Activated CD8-positive, alpha-beta memory T cell treated with anti-CD3 and anti-CD28 coated beads, Interleukin-2, amount 10 ng/mL, durations not matched to agents 7 days and 5 days (primary cell): ENCODE measurements at places on chromosomes 16 and 17. TPM values are rescaled to one million over a fixed set of nuclear protein-coding genes. Genes with fewer than 3 reads are reported as not detected.

DNA sequence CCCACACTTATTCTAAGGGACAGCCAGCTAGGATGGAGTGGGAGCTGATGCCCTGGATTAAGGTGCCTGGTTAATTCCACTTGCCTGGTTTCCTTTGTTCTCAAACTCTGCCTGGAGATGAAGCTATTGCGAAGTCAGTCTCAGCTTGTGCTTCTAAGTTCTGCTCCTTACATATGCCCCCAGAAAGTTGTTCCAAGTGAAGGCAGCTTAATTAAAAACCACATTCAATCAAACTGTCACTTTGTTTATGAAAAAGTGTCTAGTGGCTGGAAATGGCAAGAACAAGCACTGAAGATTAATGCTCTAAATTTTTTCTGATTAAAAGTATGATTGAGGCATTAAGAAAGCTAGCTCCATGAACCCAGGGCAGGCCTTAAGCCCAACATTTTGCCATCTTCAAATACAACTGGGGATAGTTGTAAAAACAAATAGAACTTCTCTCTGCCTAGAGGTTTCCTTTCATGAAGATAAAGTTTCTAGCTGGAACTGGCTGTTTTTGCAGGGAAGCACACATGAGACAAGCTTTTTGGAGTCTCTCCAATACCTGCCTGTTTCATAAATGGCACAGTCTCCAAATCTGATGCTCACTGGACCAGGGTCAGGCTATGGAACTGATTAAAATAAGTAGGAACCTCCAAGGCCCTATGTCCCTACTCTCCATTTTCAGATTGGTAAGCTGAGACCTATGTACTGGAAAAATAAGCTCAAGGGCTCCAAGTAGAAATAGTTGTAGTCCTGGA lies 100.9 kb downstream of the GRIN2A start:
- H3K27me3 ChIP-seq = no peaks in the 10 kb centered on the region
- DNase-seq = no peak
- no peak overlapping the region for H3K4me3 ChIP-seq
- H3K27ac ChIP-seq = no peak overlapping the region
- H3K4me1 ChIP-seq = no peaks in the 10 kb centered on the region

The MYH11 gene
- total RNA-seq = 0.06 TPM

DNA sequence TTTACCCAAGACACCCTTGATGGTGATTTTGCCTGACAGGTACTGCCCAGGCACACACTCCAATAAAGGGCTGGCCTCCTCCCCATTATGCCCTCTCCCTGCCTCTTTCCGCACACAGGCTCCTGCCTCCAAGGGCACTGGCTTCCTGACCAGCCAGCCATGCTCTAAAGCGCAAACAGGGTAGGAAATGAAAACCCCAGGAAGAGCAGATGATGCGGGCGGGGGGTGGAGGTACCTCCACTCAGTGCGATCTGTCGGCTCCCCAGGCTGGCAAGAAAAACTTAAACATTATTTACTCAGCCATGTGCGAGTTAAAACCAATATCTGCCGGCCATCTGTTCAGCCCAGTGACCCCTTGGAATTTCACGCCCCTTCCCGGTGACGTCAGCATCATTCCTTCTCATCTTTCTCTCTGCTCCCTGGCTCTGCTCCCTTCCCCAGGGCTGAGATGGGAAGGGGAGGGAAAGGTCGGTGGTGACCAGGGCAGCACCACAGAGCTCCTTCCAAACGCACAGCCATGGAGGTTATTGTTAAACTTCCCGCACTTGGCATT lies 262.5 kb downstream of the CBLN1 start:
- no peak overlapping the region for H3K4me3 ChIP-seq
- H3K36me3 ChIP-seq = no peaks in the 10 kb centered on the region
- H3K27ac ChIP-seq = no peak overlapping the region
- no peak for DNase-seq
- H3K27me3 ChIP-seq = no peaks in the 10 kb centered on the region

The B9D1 gene
- total RNA-seq = 1.1 TPM

DNA sequence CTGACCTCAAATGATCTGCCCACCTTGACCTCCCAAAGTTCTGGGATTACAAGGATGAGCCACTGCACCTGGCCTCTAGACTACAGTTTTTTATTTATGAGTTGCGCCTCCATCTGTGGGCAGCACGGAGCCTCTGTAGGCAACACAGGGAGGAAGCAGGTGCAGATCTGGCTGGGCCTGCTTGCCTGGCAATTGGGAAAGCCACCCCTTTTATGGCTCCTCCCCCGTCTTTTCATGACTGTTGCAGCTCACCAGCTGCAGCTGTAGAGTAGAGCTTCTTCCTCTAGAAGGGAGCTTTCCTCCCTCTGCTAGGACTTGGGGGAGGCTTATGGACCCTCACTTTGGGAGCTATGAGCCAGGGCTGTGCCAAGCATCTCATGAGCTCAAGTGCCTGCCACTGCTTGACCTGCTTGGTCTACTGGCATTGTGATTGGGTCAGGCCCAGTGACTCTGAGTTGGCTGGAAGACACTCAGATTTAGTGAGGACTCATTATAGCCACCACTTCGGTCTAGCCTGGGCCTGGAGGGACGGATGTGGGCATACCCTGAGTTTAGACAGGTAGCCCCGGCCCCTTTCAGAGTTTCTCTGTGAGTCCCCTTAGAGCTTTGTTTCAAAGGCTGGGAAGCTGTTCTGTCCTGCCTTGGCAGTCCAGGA lies 6.9 kb upstream of the SLC7A6 start:
- peaks cover 2% of the 10 kb centered on the region for H3K36me3 ChIP-seq
- no peak overlapping the region for H3K4me3 ChIP-seq
- no peak overlapping the region for H3K27ac ChIP-seq

- no peak overlapping the region for H3K4me3 ChIP-seq
- no peaks in the 10 kb centered on the region for H3K36me3 ChIP-seq
- DNase-seq = no peak
These were observed 2057.1 kb downstream of the TP53TG3F start for GRCh38 chr16:35516551-35516950.

The KRT23 gene
- not detected for total RNA-seq

The PIK3R6 gene
- 1.3 TPM for total RNA-seq

The WIPI1 gene
- 47.7 TPM for total RNA-seq
